ENCODE measurements at places on chromosomes 12 and 14.

DNA sequence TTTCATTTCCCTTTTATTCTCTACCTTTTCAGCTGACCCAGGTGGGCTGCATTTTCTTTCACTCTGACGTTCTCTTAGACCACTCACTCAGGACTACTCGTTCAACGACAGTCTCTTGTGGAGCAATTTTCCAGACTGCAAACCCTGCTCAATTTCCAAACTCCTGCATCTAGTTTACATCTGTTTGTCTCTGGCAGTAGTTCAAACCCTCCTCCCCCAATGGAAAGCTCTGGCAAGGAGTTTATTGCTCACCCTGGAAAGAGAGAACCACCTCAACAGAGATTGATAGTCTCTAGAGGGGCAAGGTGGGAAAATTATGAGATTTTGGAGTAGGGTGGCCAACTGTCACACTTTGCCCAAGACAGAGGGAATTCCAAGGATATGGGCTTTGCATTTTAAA lies 130.2 kb downstream of the TSHR start:
- DNase-seq, result no peak

- DNase-seq, result no peak
Observed at GRCh38 chr14:68520637-68521556, 272.0 kb downstream of the ZFP36L1 start.

GRCh38 chr12:40769846-40770245 lies 77.6 kb downstream of the CNTN1 start:
- no peak for DNase-seq

DNA sequence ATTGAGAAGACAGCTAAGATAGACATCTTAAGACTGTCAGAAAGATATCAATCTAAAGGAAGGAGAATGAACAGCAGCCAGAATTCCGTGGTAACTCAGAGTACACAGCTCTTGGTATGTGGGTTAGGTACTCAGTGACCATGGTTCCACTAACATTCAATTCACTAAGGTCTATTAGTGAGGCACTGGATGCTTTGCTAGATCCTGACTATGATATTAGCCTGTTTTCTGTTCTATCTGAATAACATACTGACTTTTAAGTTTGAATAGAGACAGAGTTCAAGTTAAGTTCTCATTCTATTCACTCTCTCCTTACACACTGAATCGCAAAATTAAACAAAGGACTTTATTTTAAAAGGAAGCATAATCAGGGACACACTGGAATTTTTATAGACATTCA lies 106.4 kb downstream of the PRKD1 start:
- no peak for DNase-seq

- DNase-seq, result no peak
Observed at GRCh38 chr12:2170376-2170775, 117.6 kb downstream of the CACNA1C start.

- DNase-seq, result no peak
Observed at GRCh38 chr12:4157122-4157521, 116.4 kb upstream of the CCND2 start.

Data from GM12878 (cell line).